ENCODE measurements at places on chromosomes 2 and 18.
A peak's percentile ranks its signal among the peaks of the same experiment; 100 is the strongest.

DNA sequence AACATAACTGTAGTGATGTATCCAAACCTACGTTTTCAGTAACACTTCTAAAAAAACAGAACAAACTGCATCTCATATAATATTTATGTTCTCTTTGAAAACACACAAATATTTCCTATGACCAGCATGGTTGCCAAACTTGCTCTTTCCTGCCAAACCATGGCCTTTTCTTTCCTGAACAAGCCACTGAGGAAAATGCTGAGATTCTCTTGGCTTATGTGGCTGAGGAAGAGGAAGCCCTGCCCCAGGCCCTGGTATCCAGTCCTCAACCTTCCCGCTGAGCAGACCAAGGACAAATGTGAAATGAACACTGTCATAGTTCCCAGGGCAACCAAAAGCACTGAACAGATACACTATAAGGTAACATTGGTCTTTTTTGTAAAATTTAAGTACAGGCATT, 35.9 kb upstream of the NARS1 start:
- DNase-seq, result no peak

- no peak for DNase-seq
These were observed 9.1 kb downstream of the TNP1 start for GRCh38 chr2:216850665-216851322.

DNA sequence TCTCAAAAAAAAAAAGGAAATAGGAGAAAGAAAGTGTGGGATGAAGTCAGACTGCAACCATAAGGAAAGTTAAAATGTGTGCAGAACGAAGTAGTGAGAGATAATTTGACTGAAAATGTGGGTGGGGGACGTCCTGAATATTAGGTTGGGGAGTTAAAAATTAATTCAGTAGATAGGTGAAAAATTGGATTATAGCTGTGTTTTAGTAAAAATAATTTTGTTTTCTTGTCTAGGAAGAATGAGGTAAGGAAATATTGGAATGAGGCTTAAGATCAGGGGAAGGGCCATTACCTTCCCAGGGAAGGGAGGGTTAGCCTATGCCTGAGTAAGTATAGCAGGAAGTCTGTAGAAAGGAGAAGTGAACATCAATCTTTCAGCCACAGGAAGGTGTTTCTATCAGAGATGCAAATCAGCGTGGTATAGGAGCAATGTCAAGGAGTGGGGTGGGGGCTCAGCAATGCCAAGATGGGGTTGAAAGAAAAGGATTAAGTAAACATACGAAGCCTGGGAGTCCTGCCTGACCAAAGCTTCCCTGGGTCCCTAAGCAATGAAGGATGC, 250.9 kb downstream of the PIEZO2 start:
- no peak for DNase-seq

DNA sequence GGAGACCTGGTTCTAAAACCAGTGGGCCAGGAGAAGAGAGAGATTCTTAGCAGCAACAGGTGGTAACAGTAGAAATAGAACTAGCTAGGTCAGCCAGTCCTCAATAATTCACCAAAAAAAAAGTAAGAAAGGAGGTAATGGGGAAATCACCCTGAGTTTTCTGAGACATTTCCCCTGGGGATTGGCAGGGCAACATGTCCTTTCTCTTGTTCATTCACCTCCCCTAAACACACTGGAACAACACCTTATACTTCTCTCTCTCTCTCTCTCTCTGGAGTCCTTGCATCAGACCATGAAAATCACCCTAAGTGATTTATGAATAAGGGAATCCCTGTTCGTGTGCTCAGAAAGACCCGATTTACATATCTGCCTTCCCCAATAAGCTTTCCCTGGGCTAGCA, 64.8 kb downstream of the COX7A2L start:
- no peak for DNase-seq

GRCh38 chr2:201938156-201938775, 95.4 kb upstream of the FZD7 start:
- no peak for DNase-seq

DNA sequence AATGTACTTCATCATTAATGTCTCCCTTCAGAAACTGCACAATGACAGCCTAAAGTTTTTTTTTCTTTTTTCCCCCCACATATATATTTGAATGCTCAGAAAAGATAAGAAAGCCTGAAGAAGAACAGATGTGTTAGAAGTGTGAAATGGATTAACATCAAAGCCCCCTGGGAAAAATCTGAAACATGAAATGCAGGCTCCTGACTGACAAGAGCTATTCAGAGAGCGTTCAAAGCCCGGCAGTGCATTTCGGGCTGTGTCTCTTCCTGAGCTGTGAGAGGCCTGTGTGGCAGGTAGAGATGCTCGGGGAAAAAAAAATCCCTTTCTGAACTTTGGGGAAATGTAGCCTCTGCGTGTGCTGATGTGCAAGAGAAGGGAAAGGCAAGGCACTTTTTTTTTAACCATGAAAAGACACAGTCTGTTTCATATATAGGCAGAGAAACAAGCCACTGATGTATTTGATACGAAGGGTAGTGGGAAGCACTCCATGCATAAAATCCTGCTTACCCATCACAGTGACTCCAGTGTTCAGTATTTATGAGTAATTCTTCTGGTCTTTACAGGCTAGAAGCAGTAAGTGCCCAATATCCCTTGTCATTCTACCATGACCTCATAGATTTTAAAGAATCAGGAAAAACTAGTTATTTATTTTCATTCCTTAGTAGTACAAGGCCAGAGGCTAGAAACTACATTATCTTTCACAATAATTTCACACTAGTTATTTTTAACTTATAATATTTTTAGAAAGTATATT, 1574.2 kb upstream of the PIK3C3 start:
- DNase-seq, result no peak

- peak; percentile 4 for DNase-seq
These were observed 468.2 kb upstream of the HS6ST1 start for GRCh38 chr2:128786741-128787478.

DNA sequence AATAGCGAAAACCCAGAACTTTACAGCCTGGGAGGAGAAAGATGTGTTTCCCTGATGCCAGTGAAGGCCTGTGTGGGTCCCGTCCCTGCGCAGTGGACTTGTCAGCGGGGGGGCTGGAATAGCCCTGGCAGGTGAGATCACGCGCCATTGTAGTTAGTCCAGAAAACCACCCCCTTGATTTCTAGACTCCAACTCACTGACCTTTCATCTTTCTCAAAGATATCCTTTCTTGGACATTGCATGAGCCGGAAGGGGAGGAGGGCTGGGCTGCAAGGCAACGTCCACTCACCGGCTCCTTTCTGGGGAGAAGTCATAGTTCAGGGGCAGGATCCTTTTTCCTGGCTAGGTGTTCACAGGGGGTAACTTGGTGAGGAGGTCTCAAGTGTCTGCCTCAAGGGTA, 22.3 kb upstream of the ASAP2 start:
- DNase-seq, result no peak

DNA sequence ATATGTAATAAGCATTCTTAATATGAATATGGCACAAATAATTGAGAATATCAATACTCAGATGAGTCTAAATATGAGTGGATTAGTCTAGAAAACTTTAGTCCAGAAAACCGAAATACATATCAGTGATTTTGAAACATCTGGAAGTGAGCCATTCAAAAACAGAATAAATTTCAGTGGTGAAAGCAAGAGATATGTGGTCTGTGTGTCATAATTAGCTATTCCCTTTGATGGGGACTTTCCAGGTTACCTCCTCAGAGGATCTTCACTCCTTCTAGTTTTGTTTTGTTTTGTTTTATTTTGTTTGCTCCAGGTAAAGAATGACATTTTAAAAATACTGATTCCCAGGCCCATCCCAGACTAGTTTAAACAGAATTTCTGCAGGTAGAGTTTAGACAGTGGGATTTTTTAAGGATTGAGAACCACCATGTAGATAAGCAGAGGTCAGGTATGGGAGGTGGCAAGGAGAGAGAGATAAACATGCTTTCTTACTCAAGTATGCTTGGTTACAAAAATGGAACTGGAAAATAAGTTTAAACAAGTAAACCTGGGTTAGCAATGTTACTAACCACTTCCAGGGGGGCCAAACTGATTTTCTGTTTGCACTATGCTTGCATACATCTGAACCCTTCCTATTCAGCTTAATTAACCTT, 70.7 kb downstream of the NABP1 start:
- DNase-seq, result no peak

DNA sequence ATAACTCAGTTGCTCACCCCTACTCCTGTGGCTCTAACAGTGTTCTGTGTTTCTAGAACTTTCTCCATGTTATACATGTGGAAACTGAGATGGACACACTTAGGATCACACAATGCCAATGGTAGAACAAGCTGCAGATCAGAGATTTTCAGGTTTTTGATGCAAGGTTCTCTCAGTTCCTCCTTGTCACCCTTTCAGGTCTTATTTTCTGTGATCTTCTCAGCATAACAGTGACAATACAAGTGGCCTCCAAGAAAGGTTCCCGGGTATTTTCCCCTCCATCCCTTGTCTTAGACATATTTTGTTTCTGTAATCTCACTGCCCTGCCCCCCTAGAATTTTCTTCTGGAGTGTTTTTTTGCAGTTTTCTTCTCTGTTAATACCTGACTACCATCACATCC, 6.2 kb upstream of the MGAT5 start:
- DNase-seq, result no peak

GRCh38 chr2:12960671-12961070, 243.9 kb downstream of the TRIB2 start:
- no peak for DNase-seq

GRCh38 chr2:201880579-201880978, 74.2 kb downstream of the CDK15 start:
- no peak for DNase-seq

GRCh38 chr18:77023102-77023782, 109.3 kb downstream of the MBP start:
- no peak for DNase-seq

GRCh38 chr18:53489266-53489665, 735.2 kb downstream of the MBD2 start:
- no peak for DNase-seq

DNA sequence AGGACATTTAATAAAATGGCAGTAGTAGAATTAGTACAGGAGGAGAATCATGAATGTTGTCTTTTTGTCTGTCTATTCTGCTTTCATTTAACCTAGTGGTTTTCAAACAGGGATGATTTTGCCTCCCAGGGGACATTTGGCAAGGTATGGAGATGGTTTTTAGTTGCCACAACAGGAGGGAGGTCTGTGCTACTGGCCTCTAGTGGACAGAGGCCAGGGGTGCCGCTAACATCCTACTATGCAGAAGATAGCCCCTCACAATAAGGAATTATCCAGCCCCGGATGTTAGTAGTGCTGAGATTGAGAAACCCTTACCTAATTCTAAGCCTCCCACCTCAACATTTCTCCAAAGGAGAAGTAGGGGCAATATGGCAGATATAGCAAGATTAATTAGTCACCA, 18.3 kb downstream of the FASTKD2 start:
- DNase-seq, result no peak

GRCh38 chr2:62014102-62014501, 108.6 kb downstream of the COMMD1 start:
- no peak for DNase-seq

GRCh38 chr2:146229508-146230155, 1615.2 kb upstream of the ACVR2A start:
- no peak for DNase-seq

DNA sequence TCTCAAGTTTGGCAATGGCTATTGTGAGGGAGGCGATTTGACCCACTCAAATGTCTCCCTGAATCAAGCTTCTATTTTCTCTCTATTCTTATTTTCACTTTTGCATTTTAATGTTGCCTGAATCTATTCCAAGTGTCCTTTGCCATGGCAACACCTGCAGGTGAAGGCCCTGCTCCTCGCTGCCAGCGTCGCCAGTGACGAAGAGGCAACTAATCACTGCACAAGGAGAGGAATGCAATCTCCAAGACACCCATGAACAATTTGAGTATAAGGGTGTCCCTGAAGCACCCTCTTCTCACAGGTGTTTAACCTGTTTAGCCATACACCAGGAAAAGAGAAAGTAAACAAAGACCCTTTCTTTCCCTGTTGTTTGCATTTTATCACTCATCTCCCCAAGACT, 165.6 kb upstream of the VRK2 start:
- DNase-seq, result peak; percentile 56

DNA sequence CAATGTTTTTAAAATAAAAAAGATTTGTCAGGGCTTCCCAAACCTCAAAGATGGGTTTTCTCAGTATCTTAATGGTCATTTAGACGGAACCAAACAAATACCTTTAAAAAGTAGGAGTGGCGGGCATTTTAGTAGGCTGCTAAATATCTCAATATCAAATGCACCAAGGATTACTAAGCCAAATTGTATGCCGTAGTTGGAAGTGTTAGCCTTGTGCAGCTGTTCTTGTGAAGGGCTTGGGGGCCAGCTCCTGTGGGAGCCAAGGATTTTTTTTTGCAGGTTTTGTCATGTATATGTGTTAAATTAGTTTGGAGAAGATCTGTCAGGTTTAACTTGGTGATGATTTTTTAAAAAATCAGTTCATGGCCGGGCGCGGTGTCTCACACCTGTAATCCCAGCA, 52.1 kb downstream of the ACTR2 start:
- no peak for DNase-seq

- no peak for DNase-seq
These were observed 76.3 kb downstream of the GPD2 start for GRCh38 chr2:156512451-156512850.

All from SHP77 (cell line).